T-helper 1 cell (primary cell): ENCODE measurements at places on chromosomes 6 and 20.

DNA sequence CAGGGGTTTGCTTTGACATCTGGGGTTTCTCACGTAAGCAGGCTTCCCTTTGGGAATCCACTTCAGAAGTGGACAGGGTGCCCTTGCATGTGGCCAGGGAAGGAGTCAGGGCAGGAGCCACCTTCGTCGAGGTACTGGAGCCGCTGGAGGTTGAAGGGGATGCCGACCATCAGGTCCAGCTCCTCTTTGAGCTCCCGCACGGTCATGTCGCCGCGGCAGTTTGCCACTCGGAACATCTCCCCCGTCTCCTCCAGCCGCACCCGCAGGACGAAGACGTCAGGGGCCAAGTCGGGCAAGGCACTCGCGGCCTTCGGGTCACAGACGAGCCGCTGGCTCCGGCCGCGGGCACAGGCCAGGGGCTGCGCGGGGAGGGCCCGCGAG, 360 bp downstream of the ANKRD60 start:
- no peak for DNase-seq

- no peak for DNase-seq
Measured at GRCh38 chr6:56292505-56293181, 45.3 kb upstream of the COL21A1 start.

- DNase-seq = no peak
Measured at GRCh38 chr20:31875671-31876070, 5.2 kb downstream of the TTLL9 start.

GRCh38 chr6:25278261-25278913, 787 bp upstream of the CARMIL1 start:
- DNase-seq = no peak

GRCh38 chr20:44615169-44615791, 32.9 kb downstream of the PKIG start:
- no peak for DNase-seq

DNA sequence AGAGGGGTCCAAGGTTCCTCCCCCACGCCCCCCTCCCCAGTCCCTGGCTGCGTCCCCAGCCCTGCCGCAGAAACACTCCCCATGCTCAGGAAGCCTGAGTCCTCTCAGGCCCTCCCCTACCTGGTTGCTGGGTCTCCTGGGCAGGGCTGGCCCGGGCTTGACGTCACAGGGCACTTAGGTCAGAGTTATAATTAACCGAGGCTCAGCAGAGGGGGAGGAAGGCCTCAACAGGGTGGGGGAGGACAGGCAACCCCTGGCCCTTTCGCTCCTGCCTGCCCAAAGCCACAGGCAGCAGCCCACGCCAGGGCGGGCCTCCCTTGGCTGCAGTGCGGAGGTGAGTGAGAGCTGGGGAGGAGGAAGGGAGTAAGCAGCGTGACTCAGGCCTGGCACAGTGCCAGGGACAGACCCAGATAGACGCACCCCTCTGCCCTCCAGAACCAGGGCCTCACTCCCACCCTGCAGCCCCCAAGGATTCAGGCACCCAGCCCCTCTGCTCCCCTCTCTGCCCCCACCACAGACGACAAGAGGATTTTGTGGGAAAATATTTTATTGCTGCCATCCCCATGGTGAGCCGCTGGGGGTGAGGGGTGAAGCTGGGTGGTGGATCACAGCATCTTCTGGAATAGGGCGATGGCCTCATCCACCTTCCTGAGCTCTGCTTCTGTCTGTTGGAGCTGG, at the start of gene VWA7:
VWA7 (minus strand) TSS at position 340 of the 678 bp plus-strand sequence. CDS start 549 bp downstream, outside the sequence.
- DNase-seq = peak; percentile 36

DNA sequence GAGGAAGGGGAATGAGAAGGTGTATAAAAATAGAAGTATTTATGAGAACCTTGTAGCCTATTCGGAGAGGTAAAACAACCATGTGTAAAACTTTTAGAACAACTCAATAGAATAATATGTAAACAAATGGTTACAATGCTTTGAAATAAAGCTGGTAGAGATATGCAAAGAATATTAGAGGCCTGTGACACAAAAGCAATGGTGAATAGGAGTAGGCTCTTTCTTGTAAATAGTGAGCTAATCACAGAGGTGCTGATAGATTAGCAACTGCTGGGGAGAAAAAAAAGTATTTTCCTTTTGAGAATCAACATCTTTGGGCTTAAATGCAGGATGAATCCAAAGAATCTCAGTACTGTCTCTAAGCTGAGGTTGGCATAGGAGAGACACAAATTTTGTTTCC, 7.0 kb downstream of the TMEM200A start:
- no peak for DNase-seq

DNA sequence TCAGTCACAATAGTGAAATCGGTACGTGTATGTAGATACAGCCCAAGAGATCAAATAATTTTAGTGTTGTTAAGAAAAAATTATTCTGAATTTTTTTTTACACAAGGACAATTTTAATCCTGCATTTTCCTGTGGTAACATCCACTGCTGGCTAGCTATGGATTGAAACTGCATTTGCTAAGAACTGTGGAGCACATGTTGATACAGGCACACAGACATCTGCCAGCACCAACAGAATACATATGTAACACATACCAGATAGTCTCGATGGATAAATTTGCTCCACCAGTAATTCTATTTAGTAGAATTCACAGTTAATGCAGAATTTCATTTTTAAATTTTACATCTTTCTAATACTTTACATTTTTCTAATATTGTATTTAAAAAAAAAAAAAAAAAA, 2.2 kb downstream of the ASIP start:
- no peak for DNase-seq

GRCh38 chr6:127966616-127967015, 65.8 kb upstream of the THEMIS start:
- DNase-seq = no peak

DNA sequence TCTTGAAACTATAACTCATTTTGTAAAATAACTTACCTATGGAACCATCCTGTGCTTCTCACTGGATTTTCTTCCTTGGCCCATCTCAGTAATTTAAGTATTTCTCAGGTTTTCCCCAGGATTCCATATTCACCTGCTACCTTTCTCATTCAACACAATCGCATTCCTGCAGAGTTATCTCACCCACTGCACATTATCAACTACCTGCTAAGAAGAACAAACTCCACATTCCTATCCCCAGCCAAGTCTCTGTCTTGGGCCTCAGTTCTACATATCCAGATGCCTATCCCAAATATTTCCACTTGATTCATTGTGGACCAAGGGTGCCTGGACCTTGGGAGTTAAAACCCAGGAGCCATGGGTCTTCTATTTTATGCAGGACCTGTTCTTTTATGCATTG, 60.2 kb upstream of the KCNQ5 start:
- DNase-seq = no peak

- DNase-seq = no peak
Measured at GRCh38 chr20:54485631-54486030, 10.2 kb downstream of the DOK5 start.

GRCh38 chr20:56273491-56273890, 25.0 kb downstream of the MC3R start:
- DNase-seq = no peak

GRCh38 chr6:66865771-66866170, 1158.7 kb upstream of the EYS start:
- DNase-seq = no peak

GRCh38 chr20:63951398-63952209, 4.6 kb downstream of the UCKL1 start:
- DNase-seq = no peak

DNA sequence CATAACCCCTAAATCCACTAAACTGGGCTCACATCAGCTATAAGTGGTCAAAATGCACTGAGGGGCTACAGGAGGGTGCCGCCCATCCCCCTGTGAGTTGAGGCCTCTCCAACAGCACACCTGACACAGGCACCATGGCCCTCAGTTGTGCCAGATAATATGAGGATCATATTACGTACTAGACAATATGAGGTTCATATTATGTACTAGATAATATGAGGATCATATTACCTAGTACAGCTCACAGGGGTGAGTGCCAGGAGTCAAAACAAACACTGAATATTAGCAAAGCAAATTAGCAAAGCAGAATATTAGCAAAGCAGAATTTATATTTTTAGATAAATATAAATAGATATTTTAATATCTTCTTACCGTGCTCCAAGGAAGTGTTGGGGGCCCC, 35.3 kb downstream of the CD24 start:
- DNase-seq = no peak

- no peak for DNase-seq
Measured at GRCh38 chr6:41573276-41573675, 27.1 kb downstream of the FOXP4 start.

- no peak for DNase-seq
Measured at GRCh38 chr20:23235173-23236027, 115.2 kb upstream of the NXT1 start.

DNA sequence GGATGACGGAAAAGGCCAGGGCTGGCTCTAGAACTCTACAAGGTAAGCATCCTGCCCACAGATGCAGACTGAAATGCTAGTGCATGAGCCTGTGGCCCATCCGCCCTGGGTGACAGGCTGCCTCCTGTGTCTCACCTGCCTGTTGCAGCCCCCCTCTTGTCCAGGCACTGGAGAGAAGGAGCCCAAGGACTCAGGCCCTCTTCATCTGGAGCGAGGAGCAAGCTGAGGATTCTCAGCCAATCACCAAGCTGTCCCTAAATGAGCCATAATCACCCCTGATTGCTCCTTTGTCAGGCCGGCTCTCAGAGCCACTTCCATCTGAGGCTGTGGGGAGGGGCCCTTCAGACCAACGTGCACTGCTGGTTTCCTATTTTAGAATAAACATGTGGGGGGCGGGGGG, 10.0 kb upstream of the SLC32A1 start:
- DNase-seq = no peak

- DNase-seq = no peak
Measured at GRCh38 chr20:49435639-49436038, 46.8 kb downstream of the KCNB1 start.

DNA sequence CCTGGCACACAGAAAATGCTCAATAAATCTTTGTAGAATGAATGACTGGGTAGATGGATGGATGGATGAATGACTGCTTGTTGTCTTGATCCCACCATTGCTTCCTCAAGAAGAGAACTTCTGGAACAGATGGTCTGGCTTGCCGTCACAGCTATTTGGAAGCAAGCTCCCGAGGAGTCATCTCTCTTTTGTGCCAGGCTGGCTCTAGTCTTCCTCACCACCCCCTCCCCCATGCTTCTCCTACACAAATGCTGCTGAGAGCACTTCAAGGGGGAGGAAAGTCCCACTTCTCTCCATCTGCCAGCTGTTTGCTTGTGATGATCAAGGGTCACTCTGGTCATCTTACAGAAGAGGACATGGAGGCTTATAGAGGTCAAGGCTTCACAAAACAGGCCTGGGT, 11.6 kb upstream of the KCNG1 start:
- no peak for DNase-seq

DNA sequence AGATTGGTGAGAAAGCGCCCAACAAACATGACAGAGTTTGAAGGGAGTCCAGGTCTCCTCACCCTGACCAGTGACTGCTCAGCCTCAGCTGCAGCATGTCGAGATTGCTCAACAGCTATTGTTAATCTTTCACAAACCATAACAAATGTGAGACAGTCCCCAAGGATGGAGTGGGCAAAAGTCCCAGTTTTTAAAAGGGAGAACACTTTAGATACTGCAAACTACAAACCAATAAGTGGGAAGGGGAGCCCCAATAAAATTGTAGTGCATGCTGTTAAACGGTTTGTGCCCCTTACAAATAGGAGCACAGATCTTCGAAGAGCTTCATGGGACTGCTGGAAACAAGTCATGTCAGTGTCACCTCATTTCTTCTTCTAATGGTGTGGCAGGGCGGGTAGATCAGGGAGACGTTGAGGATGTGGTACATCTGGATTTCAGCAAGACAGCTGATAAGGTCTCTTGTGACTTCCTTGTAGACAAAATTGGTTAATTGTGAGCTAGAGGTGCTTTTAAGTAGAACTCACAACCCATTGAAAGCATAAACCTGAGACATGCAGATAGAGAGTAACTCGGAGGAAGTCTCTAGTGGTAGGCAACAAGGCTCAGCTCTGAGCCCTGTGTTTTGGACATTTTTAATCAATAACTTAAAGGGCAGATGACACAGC, 134.0 kb upstream of the ARMC2 start:
- no peak for DNase-seq

GRCh38 chr6:3281631-3282475, 23.1 kb downstream of the PSMG4 start:
- no peak for DNase-seq

- DNase-seq = no peak
Measured at GRCh38 chr6:166515072-166515810, 71.2 kb downstream of the RAMACL start.

GRCh38 chr20:43138061-43138770, 51.5 kb downstream of the PTPRT start:
- DNase-seq = no peak

- DNase-seq = no peak
Measured at GRCh38 chr6:162181111-162181510, 546.5 kb downstream of the PRKN start.

DNA sequence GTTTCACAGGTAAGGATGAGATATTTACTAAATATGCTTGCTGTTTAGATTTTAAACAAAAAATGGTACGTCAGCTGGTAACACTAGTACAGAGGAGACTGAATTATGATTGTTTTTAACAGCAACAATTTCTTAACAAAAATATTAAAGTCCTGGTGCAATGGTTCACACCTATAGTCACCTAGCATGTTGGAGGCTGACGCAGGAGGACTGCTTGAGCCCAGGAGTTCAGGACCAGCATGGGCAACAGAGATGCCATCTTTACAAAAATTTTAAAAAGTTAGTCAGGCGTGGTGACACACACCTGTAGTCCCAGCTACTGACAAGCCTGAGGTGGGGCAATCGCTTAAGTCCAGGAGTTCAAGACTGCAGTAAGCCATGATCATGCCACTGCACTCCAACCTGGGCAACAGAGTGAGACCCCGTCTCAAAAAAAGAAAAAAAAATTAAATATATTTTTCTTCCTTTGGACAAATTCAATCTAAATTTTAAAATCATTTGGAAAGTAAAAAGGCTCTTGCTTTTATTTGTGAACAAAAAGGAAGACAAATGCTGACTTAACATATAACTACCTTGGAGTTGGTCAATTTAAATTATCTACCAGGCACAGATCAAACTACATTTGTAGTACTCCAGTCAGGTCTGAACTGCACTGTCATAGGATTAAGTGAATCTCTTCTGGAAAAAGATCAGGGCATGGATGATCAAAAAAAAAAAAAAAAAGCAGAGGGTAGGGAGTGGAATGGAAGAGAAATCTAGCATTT, 38.2 kb upstream of the RUNX2 start:
- no peak for DNase-seq
